ENCODE measurements at places on chromosomes 3 and 15. TPM values are rescaled to one million over a fixed set of nuclear protein-coding genes. Genes with fewer than 3 reads are reported as not detected.
A peak's percentile ranks its signal among the peaks of the same experiment; 100 is the strongest.

Gene SYNPR
- not detected for total RNA-seq

DNA sequence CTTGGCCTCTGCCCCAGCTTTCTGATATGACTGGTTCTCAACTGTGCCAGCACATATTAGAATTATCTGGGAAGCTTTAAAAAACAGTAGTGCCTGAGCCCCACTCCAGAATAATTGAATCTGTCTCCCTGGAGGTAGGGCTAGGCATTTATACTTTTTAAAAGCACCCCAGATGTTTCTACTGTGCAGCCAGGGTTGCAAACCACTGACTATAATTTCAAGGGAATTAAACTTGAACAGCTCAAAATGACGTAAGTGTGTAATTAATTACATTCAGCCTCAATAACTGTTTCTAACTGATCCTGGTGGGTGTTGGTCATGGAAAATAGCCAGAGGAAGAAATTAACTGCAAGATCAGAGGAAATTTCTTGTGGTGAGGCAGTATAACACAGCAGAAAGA lies 4.4 kb upstream of the IRAK2 start:
- DNase-seq, result no peak

- peak; percentile 82 for DNase-seq
Measured at GRCh38 chr3:52310861-52311575, 5.1 kb upstream of the DNAH1 start.

Gene ABHD14A
- total RNA-seq, result 10.2 TPM

- no peak for DNase-seq
Measured at GRCh38 chr3:87109465-87109864, 117.6 kb upstream of the CHMP2B start.

- DNase-seq, result no peak
Measured at GRCh38 chr3:163812006-163812405, 1266.3 kb downstream of the SI start.

Data from activated naive CD8-positive, alpha-beta T cell treated with anti-CD3 and anti-CD28 coated beads for 36 hours (primary cell).